Foreskin keratinocyte (primary cell): ENCODE measurements at places on chromosomes 13 and 19. TPM values are rescaled to one million over a fixed set of nuclear protein-coding genes. Genes with fewer than 3 reads are reported as not detected.

The SHISA2 gene
- polyA plus RNA-seq: 0.77 and 1.1 TPM in 2 replicates

The CEACAM7 gene
- not detected in 2 replicates for polyA plus RNA-seq

The ZNF296 gene
- polyA plus RNA-seq: 5.5 and 5.8 TPM in 2 replicates

The PSG6 gene
- not detected in 2 replicates for polyA plus RNA-seq

The TEX29 gene
- polyA plus RNA-seq: 0.12 and 0.13 TPM in 2 replicates

The MATK gene
- not detected in 2 replicates for polyA plus RNA-seq

The CADM4 gene
- polyA plus RNA-seq: 6.7 and 7.9 TPM in 2 replicates

The ZNF446 gene
- 4.9 and 5.6 TPM in 2 replicates for polyA plus RNA-seq

The DACT3 gene
- polyA plus RNA-seq: 0.02 and 0.06 TPM in 2 replicates

The SIGLECL1 gene
- polyA plus RNA-seq: not detected in 2 replicates

The RGCC gene
- polyA plus RNA-seq: 0.74 and 1.1 TPM in 2 replicates

- DNase-seq: no peak
Observed at GRCh38 chr19:16608290-16608739, 19.7 kb downstream of the MED26 start.

DNA sequence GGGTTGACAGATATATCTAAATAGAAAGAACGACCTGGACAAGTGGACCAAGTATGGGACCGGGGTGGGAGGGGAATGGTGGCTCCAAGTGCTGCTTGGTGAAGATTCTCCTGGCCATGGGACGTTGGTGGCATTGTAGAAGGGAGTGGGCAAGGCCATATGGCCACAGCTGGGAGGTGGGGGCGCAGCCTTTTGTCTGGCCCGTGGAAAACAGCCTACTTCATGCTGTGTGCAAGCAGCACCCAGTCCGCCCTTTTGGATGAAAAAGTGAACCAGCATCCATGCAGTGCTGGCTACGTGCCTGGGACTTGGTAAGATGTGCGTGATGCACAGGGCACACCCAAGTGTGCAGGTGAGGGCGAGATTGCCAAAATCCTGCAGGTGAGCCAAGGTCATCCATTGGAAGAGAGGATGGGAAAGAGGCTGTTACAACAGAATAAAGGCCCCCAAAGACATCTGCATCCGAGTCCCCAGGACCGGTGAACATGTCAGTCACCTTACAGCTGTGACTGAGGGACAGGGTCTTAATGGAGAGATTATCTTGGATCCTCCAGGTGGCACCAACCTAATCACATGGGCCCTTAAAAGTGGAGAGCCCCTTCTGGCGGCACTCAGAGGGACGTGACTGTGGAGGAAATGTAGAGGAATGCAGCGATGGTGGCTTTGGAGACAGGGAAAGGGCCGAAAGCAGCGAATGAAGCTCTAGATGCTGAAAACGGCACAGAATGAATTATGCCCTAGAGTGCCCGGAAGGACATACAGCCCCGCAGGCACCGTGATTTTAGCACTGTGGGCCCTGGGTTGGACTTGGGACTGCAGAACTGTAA lies 40.8 kb downstream of the TEX29 start:
- no peak for DNase-seq

DNA sequence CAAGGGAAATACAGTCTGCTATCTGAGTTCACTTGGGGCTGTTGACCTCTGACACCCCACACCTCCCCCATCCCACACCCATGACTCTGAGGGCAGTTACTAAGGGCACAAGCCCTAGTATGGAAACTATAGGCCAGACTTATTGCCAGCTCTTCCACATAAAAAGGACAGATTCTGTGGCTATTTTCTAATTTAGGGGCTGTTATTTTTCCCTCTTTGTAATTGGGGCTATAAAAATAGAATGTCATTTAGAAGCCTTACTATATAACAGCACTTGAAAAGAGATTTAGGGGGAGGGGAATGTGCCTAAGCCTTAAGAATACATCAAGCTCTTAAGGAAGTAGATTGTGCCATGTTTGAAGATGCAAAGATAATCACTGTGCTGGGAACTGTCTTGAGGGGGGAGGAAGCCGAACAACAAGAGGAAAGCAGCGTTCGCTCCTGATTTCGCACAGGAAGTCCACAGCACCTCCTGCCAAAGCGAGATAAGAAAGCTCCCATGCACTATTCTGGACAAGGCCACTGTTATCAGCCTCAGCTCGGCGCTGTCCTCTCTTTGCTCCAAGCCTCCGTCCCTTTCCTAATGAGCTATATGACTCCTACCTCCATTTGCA lies 86.6 kb downstream of the FLT1 start:
- no peak for DNase-seq

DNA sequence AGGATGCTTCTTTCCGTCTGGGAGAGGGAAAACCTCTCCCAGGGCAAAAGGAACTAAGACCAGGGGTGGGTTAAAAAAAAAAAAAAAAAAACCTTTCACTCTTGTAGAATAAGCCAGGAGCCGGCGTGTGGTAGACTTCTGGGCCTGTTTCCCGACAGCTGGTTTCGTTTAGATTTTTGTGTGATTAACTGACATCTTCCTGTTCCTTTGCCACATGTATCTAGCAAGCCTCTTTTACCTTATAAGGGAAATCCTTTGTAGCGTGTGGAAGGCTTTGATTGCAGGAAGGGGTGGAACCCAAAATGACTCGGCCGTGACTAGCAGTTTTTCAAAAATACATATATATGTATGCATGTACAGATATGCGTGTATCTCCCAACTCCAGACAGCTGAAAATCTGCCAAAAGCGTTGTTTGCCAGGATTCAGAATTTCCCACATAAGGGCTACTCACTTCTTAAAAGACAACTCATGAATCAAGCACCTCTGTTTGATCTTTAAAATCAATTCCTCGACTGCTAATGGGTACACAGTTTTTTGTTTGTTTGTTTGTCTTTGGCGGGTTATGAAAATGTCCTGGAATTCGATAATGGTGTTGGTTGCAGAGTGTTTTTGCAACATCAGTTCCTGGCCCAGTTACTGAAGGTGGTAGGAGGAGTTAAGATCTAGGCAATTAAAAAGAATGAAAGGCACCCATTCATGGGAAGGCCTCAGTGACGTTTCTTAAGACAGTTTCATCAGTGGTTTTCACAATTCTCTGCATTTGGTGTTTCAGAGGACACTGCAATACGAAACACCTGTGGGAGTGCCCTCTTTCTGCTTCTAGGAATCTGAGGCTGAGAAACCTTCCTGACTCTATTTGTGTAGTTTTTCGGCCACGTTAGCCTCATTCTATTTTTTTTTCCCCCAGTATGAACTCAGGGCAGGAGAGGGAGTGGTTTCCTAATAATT lies 2.7 kb downstream of the TPM4 start:
- peak; percentile 93 for DNase-seq

DNA sequence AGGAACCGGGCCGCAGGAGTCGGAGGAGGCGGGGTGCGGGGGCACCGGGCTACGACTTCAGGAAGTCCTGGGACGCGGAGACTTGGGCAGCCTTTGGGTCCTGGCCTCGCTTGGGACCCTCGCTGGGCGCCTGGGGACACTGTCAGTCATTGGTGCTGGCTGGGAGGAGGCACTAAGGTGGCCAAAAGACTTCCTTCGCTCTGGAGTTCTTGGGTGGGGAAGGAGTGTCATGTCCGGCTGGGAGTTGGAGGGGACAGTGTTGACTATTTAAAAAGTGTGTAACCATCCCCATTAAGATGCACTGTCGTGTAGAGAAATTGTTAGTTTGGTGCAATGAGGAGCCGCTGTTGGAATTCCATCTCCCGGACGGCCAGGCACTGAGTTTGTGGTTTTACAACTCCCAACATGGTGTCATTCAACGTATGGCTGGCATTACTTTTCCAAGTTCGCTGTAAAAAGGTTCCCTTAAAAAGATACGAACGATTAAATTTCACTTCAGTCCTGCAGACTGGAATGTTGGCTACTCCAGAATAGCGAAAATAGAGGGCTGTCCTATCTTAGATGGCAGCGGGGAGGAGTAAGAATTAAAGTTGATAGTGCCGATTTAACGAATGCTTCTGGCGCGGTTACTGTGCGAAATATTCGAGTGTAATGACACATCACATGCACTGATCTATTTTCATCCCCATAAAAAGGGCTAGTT lies 776 bp downstream of the DNAJC3 start:
- DNase-seq: peak; percentile 34

- DNase-seq: no peak
Observed at GRCh38 chr13:78319101-78319627, 284.2 kb downstream of the POU4F1 start.

DNA sequence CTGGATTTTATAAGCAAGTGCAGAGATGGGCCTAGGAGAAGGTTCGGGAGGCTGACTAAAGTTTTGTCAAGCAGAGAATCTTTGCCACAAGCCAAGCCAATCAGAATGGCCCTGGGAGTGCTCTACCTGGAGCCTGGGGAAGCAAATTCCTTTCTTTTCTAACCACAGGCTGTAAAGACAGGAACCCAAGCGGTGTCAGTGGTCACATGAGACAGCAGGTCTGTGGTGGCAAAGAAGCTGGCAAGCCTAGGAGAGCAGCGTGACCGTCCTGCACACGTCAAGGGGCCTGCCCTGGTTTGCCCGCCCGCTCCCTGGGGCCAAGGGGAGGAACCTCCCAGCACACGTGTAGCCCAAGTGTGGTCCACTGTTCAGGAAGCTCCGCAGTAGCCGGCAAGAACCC lies 90.8 kb downstream of the IPO5 start:
- DNase-seq: no peak

DNA sequence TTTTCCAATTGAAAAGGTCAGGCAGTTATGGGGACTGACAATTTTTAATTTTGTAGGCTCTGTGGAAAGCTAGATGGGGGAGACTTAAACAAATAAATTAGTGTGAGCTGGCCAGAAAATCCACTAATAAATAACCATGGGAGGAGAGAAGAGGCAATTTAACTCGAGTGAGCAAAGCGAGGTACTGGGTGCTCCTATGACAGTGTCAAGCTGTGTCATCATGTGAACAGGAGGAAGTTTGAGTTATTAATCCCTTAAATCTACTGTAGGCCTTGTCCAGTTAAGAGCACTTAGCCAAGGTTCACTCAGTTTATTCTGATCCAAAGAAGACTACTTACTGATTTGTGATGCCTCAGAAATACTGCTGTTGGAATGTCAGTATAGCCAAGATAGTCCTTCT lies 122.8 kb downstream of the OXGR1 start:
- DNase-seq: no peak

- DNase-seq: no peak
Observed at GRCh38 chr13:49329831-49330545, 82.3 kb downstream of the CDADC1 start.

DNA sequence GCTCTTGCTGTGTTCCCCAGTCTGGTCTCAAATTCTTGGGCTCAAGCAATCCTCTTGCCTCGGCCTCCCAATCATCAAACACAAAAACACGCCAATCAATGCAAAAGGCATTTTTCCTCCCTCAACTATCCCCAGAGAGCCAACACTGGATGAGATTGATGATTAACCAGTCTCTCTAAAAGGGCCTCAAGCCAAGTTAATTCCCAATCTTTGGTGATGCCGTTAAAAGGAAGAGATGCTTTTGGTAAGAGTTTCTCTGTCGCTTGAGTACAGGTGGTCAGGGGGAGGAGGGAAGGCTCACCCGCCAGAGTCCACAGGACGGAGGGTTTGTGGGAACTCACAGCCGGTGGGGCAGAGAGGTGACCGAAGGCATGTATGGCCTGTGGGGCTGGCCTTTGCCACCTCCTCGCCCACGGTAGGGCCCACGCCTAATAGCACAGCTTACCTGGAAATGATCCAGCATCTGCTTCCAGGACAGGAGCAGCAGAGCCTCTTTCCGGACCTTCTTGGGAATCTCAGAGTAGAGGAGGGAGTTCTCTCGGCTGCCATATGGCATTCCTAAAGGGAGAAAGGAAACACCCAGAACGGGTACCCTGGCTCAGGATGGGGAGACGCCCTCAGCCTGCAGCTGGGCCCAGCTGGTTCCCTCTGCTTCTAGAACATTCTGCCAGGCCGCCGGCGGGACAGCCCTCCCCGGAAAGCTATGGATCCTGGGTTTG lies 18.1 kb downstream of the DPP9 start:
- no peak for DNase-seq

DNA sequence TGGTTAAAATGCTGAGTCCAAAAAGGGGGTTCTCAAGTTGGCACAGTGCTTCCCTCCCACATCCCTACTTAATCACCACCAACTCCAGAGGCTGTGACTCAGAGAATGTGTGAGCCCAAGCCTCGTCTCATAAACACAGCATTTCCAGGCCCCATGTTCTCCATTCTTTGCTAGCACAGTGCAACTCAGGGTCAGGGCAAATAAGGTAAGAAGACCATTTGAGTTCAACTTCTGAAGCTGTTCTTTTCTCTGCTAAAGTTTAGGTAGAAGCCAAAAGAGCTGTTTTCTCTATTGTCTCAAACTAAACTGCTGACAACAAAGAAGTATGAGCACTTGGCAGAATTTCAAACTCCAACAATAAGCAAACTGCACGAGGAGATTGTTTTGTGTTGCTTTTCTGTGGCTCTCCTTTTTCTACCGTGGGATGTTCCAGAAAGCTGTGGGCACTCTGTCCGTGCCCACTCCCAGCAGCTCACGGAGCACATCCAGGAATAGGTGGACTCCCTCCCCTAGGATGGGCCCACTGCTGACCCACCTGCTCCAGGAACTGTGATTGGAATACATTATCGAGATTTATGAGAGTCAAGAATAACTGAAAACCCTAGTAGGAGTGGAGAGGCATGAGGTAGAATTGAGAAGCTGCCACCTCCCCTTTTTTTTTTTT lies 494.3 kb downstream of the COG6 start:
- no peak for DNase-seq

GRCh38 chr13:100184095-100184494 lies 95.2 kb downstream of the PCCA start:
- no peak for DNase-seq

- no peak for DNase-seq
Observed at GRCh38 chr19:13960863-13961784, 8.8 kb downstream of the DCAF15 start.

GRCh38 chr19:35781650-35782049 lies 6.3 kb downstream of the ARHGAP33 start:
- DNase-seq: no peak

- no peak for DNase-seq
Observed at GRCh38 chr19:30272554-30272953, 99.6 kb upstream of the ZNF536 start.
